Activated CD4-positive, alpha-beta T cell treated with anti-CD3 and anti-CD28 coated beads, Interleukin-10, Interleukin-2, amounts not matched to agents 100 ng/mL and 50 ng/mL, durations not matched to agents 16 hours and 8 hours (primary cell): ENCODE measurements at places on chromosomes 6 and 20.
A peak's percentile ranks its signal among the peaks of the same experiment; 100 is the strongest.

GRCh38 chr6:111780393-111780792 lies 92.9 kb downstream of the FYN start:
- no peak for DNase-seq

GRCh38 chr20:1555952-1556351 lies 1.6 kb downstream of the SIRPD start:
- no peak for DNase-seq

- DNase-seq = no peak
Measured at GRCh38 chr6:10305790-10306415, 109.0 kb downstream of the TFAP2A start.

DNA sequence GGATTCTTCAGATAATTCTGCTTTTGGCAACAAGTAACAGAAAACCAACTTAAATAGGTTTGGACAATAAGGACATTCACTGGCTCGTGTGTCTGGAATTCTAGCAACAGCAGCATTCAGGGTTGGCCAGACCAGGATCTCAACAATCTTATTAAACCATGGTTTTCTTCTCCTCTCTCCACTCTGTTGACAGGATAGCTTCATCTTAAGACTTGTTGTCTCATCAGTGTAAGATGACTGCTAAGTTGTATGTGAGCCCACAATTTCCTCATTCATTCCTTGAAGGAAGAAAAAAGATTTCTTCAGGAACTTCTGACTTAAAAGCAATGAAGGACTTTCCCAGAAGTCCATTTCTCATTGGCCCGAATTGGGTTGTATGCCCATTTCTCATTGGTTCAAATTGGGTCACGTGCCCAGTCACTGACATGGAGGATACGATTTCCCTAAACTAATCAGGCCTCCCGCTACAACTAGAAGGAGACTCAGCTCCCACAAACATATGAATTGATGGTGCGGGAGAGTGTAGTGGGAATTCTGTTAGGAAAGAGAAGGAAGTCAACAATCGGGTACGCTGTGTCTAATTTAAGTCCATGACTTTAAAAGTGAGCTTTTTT lies 83.7 kb downstream of the SLC22A3 start:
- DNase-seq = no peak

DNA sequence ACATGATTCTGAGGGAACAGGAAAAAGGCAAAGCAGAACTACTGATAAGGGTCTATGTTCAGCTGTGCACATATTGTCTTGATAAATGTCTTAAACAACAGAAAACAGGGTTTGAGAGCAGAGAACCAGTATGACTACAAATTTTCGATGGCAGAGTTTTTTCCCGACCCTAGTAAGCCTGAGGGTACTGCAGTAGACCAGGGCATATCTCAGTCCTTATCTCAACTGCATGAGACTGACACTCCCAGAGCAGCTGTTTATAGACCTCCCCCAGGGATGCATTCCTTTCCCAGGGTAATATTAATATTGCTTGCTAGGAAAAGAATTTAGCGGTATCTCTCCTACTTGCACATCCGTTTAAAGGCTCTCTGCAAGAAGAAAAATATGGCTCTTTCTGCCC lies 1176.8 kb upstream of the ADGRB3 start:
- DNase-seq = no peak

DNA sequence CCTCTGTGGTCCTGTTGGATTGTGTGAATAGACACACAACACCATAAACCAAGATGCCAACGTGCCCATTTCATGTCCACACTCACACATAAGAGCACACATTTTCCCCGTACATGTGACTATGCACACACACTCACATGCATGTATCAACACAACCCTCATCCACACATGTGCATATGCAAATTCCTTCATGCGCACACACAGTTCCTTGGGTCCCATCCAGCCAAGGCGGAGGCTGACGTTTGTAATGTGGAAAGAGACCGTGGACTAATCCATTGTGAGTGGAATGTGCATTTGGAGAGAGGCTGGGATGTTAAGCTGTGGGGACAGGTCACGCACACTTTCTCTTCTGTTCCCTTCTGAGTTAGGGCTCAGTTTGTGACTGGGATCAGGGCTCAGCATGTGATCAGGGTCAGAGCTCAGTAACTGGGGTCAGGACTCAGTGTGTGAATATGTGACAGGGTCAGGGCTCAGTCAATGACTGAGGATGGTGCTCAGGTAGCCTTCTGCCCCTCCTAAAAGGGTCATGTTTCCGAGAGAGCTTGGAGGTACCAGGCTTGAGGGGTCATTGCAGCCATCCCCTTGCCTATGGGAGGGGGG lies 628 bp upstream of the BPIFB2 start:
- no peak for DNase-seq

- peak; percentile 89 for DNase-seq
Measured at GRCh38 chr20:48783533-48784272, 44.1 kb downstream of the PREX1 start.

DNA sequence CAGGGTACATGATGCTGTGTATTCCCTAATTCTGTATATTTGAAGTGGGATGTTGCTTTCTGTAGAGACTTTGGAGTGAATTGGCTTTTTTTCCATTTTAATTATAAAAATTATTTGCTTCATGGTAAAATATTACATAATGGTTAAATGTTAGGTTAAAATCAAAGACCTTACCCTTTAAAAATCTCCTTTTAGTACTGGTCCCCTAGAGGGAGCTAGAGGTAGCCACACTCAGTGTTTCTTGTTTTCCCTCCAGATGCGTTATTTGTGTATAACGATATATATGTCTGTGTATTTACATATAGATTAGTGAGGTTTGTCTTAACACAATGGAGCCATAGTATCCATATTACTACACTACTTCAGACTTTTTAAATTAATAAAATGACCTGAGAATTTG lies 146.7 kb downstream of the PLCB4 start:
- DNase-seq = no peak

DNA sequence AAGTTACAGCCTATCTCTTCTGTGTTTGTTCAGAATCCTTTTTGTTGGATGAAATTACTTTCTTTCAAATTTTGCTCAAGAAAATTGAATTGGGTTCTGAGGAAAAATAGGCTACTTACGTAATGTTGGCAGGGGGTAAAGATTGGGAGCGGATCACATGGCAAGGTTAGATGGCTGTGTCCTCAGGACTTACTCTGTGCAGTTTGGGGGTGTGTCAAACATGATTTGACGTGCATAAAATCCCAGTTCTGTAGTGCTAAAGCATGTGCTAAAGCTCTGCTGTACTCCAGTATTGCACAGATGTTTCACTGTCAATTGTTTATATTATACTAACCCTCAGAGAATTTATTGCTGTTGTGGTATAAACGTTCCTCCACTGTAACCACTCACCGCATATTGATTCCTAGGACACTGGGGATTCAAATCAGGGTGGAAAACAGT lies 2.6 kb downstream of the NT5E start:
- DNase-seq = no peak

DNA sequence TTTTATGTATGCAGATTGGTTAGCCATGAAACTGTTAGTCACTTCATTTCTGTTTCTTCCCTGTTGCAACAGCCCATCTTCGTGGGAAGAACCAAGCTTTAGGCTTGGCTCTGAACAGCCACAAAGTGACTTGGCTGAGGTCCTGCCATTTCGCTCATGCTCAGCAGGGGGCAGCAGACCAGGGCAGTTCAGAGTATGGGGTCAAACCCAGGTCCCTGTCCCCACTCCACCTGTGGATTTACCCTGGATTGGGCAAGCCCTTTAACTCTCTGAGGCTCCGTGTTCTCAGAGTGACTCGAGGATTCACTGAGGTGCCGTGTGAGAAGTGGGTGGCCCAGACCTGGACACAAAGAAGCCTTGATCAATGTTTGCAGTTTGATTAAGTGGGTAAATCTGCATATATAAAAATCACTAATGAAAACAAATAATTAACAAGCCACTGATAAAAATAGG lies 19.8 kb upstream of the MAP1LC3A start:
- peak; percentile 69 for DNase-seq

GRCh38 chr6:112030206-112030960 lies 23.5 kb upstream of the CCN6 start:
- no peak for DNase-seq

DNA sequence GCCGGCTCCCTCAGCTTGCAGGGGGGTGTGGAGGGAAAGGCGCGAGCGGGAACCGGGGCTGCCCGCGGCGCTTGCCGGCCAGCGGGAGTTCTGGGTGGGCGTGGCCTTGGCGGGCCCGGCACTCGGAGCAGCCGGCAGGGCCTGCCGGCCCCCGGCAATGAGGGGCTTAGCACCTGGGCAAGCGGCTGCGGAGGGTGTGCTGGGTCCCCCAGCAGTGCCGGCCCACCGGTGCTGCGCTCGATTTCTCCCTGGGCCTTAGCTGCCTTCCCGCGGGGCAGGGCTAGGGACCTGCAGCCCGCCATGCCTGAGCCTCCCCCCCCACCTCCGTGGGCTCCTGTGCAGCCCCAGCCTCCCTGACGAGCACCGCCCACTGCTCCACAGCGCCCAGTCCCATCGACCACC lies 514.5 kb upstream of the GJE1 start:
- no peak for DNase-seq

- DNase-seq = no peak
Measured at GRCh38 chr20:54276577-54277169, 68.8 kb downstream of the PFDN4 start.

GRCh38 chr6:151004383-151005024 lies 139.0 kb downstream of the MTHFD1L start:
- DNase-seq = peak; percentile 83

DNA sequence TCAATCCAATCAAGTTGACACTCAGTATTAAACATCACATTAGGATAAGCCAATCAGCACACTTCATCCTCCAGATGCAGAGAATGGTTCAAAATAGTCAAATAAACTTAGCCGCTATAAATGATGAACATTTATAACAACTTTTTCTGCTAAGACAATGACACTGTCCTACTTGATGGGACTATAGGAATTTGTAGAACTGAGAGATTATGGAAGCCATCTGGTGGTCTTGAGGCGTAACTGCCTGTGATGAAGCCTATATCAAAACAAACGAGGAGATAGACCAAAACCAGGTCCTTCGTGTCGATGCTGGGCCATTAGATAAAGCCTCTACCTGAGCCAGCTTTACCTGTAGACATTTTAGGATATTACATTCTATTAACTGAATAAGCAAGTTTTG lies 631.1 kb downstream of the COL12A1 start:
- no peak for DNase-seq

DNA sequence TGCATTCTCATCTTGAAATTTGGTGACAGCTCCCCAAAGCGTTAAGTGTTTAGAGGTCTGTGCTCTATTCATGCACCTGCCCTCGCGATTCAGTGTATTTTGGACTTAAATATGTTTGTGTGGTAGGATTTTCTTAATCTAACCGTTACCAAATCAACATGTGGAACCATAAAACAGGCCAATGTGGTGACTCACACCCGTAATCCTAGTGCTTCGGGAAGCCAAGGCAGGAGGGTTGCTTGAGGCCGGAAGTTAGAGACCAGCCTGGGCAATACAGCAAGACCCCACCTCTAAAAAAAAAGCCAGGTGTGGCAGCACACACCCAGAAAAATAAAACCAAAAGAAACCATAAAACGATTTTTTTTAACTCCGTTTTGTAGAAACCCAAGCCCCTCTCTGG lies 31.5 kb downstream of the PYGB start:
- DNase-seq = no peak

DNA sequence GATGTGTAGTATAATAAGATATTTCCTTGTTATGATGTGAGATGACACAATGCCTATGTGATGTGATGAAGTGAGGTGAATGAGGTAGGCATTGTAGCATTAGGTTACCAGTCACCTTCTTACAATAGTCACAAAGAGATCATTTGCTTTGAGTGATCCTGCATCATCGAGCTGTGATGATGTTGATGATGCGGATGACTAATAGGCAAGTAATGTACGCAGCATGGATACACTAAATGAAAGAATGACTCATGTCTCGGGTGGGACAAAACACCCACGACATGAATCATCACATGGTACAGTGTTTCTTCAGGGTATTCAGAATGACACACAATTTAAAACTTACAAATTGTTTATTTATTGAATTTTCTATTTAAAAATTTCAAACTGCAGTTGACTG lies 806.3 kb upstream of the GJE1 start:
- DNase-seq = peak; percentile 77

DNA sequence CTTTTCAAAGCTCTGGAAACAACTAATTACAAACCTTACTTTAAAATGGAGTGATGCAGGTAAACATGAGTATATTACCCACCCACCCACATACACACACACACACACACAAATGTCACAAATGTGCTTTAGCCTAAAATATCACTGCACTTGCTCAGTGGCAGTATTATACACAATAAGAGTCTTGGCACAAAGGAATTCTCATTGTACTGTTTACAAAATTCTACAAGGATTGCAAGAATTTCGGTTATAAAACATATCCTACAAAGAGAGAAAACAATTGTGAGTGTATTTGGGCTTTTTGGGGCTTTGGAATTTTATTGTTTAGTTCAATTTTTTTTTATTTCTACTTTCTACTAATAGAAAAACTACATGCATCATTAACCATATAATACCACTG lies 113.2 kb upstream of the BEND6 start:
- no peak for DNase-seq

DNA sequence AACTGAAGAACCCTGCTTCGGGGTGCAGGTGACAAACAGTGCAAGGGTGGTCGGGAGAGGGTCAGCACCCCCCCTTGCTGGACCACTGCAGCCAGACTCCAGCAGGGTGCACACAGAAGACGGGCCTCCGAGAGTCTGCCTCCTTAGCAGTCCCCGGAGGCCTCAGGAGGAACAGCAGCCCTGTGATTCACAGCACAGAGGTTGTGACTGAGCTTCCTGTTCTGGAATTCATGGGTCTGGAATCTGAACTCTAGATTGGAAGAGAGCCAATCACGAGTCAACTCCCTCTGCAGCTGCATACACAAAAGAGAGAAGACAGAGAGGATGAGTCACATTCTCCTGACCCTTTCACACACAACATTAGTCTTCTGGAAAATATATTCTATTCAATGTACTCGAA lies 249.0 kb upstream of the OPRM1 start:
- no peak for DNase-seq

GRCh38 chr6:114282292-114282691 lies 60.5 kb downstream of the HS3ST5 start:
- no peak for DNase-seq

DNA sequence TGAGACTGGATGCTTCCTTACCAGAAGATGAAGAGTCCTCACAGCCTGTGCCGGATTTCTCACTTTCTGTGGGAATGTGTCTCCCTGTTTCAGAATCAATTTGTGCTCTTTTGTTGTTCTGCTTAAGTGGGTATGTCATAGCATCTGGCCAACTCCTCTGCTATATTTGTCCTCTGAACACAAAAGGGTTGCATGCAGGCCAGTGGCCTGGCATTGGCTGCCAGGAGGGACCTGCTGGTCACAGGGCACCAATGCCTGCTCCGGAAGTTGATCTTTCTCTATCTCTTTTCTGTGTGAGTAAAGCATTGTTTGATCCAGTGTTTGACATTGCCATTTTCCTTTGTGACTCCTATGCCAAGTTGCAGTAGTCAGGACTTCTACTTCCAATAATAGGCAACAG lies 47.8 kb downstream of the JARID2 start:
- DNase-seq = no peak

- DNase-seq = no peak
Measured at GRCh38 chr6:72809746-72810379, 188.0 kb downstream of the KCNQ5 start.

GRCh38 chr20:44051661-44052000 lies 135.4 kb downstream of the JPH2 start:
- DNase-seq = no peak
